ENCODE measurements at places on chromosomes 1 and 21. TPM values are rescaled to one million over a fixed set of nuclear protein-coding genes. Genes with fewer than 3 reads are reported as not detected.

SELP gene
- not detected for total RNA-seq

GBP7 gene
- not detected for total RNA-seq

FRRS1 gene
- total RNA-seq: 5.0 TPM

NUP210L gene
- total RNA-seq: 0.05 TPM

RGS4 gene
- 3.3 TPM for total RNA-seq

TMIGD3 gene
- total RNA-seq: not detected

AMY2A gene
- total RNA-seq: not detected

- no peak for DNase-seq
Observed at GRCh38 chr1:100045206-100045605, 75.4 kb downstream of the SLC35A3 start.

GRCh38 chr1:232176222-232176621 lies 453.7 kb downstream of the SIPA1L2 start:
- DNase-seq: no peak

DNA sequence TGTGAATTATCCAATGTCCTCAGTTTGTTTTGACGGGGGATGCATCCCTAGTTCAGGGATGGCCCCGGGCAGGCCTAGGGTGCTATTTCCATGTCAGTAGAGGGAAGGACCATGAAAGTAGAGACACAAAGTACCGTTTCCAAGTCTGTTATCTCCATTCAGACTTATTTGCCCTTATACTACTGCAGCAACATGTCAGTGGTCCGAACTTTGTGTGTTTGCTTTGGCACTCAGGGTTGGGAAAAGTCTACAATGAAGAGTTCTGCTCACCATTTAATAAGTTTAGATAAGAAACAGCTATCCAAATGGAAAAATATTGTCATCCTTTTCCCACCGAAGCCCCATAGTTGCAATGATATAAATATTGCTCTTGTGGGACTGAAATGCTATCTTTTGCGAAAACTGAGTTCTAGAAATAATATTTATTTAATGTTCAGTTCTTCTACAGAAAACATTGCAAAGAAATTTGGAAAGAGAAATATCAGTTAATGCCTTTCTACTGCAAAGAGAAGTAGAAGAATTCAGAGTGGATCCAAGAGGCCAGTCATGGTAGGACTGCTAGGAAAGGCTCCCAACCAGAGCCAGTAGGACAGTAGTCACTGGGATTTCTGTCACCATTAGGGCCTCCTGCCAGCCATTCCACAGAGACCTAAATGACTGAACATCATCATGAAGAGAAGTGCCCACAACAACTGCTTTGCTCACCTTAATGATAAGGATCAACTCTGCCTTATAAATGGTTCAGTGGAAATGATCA lies 11.5 kb upstream of the AGT start:
- no peak for DNase-seq

GRCh38 chr1:247060771-247061170 lies 17.8 kb downstream of the ZNF670 start:
- DNase-seq: no peak

DNA sequence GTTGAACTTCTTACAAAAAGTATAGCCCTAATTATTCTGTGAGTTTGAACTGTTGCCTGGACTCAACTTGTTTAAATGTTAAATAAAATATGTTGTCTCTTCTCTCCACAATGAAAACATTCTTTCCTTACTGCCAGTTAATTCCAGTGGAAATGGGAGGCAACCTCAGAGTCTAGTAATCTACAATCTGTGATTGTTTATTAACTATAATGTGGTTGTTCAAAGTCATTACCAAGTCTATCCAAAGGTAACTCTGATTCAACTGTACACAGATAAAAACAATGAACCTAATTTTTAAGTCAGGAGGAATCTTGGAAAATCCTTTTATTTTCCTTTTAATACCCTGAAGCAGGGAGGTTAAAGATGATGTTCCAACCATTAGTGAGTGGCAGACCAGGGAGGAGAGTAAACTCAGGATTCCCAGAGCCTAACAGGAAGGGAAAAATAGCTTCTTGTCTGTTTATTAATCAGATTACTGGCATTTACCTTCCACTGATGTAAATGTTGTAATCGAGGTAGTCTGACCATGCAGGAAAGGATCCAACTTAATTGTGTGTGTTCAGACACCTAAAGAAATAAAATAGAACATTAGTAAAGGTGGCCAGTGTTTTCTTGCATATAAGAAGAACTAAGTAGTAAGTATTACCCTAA lies 57.1 kb upstream of the TBX15 start:
- DNase-seq: peak; percentile 93

DNA sequence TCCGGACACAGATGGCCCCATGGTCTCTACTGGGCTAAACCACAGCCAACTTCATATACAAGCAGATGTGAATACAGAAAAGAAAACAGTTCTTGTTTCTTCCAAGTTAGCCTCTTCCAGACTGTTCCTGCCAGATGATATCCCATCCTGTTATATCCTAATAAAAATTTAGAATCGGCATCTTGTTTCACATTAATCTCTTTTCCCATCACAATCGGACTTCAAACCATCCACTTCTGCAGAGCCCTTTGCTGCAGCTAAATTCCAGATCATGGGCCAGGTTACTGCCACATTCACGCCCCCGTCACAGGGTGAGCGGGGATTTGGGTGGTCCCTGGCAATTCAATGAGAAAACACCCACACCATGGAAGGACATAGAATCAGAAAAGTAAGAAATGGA lies 57.2 kb downstream of the NPHP4 start:
- no peak for DNase-seq

DNA sequence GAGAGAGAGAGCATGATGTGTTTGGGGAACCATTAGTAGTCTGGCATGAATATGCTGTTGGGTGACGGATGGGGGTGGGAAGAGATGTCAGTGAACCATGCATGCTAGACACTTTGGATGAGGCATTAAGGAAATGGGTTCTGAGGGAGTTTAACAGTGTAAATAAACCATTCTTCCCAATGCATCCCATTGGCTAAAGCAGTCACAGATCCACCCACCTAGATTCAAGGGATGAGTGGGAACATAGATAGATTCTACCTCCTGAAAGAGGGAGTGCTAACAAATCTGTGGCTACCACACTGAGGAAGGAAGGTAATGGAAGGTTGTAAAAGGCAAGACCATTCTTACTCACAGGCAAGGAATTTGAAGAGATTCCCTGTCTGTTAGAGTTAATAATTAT lies 129.8 kb upstream of the CACNA1E start:
- peak; percentile 88 for DNase-seq

GRCh38 chr1:153058826-153059784 lies 1.8 kb upstream of the SPRR2A start:
- DNase-seq: peak; percentile 37

GRCh38 chr1:66156144-66156543 lies 363.4 kb downstream of the PDE4B start:
- no peak for DNase-seq

DNA sequence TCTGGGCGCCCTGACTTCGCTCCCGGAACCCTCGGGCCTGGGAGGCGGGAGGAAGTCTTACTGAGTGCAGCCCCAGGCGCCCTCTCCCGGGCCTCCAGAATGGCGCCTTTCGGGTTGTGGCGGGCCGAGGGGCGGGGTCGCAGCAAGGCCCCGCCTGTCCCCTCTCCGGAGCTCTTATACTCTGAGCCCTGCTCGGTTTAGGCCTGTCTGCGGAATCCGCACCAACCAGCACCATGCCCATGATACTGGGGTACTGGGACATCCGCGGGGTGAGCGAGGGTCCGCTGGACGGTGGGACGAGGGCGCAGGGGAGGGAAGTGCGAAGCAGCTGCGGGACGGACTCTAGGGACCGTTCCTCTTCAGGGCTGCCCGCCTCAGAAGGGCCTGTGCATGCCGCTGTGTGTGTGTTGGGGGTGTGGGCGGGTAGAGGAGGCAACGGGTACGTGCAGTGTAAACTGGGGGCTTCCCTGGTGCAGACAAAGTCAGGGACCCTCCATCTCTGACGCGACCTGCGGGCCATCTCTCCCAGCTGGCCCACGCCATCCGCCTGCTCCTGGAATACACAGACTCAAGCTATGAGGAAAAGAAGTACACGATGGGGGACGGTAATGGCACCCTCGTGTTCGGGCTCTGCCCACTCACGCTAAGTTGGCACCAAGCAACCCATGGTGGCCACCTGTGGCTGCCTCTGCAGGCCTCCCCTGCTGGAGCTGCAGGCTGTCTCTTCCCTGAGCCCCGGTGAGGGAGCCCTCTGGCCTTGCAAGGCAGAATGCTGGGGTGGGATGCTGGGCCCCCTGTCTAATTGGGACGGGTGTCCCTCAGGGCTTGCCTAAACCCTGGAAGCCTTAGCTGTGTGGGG lies at the start of gene GSTM1:
Gene GSTM1, plus strand, starts transcription at position 177 of the 859 bp plus-strand sequence. Its CDS starts 57 bp downstream, at position 234.
- no peak for DNase-seq

DNA sequence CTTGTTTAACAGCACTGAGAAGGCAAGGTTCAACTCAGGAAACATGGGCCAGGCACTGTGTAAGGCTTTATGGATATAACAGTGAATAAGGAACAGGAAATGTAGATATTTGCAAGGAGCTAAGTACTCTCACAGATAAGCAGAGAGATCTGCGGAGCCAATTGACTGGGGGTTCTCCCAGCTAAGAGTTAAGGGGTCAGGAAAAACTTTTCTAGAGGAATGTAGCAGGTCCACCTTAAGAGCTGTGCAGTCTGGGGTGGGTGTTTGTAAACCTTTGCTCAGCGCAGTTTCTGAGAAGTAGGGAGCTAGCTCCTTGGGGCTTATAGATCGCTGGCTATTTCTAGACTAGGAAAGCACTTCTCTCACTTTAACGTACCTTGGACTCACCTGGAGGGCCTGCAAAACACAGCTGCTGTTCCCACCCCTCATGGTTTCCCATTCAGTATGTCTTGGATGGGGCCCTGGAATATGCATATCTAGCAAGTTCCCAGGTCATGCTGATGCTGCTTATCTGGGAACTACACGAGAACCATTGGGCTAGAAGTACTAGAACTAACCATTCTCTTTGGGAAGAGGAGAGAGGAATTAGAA lies 51.7 kb downstream of the TLCD4 start:
- DNase-seq: no peak

DNA sequence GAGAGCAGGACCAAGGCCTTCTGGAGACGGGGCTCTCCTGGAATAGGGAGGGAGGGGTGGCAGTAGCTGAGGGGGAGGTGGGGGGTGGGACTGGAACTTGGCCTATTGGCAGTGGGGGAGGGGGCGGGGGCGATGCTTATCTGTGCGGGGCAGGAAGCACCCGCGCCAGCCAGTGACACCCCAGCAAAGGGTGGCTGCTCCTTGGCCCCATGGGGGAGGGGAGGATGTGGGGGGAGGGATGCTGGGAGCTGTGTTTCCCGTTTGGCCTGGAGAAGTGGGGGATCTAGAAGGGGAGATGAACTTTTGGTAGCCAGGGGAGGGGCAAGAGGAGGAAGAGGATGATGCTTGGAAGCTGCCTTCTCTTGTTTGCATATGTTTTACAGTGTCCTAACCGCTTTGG lies 11.0 kb downstream of the ZBTB7B start:
- DNase-seq: no peak

GRCh38 chr21:35220301-35220700 lies 171.2 kb upstream of the RUNX1 start:
- no peak for DNase-seq

DNA sequence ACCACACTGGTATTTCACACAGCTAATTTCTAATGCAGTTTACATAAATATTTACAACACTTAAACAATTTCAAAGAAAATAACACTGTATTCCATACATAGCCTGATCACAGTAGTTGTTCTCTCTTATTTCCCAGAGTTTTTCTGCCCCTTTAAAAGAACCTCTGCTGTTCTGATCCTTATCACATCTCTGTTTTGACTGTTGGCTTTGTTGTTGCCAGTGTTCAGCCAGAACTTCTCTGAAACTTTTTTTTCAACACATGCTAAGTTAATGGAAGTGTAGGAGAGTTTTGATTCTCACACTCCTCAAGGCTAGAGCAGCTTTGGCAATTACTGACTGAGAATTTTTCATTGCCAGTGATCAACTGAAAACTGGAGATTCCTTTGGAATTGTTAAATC lies 11.1 kb downstream of the SELE start:
- DNase-seq: no peak

DNA sequence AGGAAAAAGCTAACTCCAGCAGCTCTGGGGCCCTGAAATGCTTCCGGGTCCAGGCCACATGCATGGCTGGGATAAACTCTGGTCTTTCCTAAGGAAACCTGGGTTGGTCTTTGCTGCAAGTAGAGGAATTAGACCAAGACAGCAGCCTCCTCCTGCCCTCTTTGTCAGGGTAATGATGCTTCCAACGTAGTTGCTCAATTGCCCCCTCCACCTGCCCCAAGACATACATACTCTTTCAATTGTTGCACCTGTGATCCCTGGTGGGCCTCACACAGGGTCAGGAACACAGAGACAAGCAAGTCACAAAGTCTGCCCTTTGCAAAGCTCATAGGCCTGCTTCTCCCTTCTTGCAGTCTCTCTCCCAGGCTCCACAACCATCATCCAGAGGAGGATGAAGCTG lies 41.9 kb upstream of the GRIK3 start:
- DNase-seq: no peak

DNA sequence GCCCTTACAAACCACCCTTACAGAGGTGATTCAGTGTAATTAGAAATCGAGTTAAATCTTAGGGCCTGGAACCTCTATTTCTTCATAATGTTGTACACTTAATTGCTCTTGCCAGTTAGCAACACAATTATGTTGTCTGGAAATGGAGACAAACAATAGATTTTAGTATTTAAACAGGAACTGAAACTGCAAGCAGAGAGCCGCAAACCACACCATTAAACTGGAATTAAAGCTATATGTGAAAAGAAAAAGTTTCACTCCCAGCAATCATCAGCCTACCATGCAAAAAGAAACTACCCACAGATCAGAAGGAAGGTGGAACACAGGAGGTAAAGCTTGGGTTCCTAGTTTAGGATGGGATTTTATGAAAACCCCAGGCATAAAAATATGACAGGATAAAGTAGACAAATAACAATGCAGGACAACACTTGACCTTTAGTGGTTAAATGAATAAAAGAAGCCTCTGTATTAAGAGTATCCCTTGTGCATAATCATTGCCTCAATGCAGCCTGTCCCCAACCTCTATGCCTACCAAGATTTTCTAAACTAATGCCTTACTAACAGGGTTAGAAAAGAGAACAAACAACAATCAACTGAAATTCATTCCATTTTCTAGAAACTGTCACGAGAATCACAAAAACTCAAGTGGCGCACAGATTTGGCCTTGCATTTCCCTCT lies 304.3 kb upstream of the ESRRG start:
- DNase-seq: peak; percentile 89

DNA sequence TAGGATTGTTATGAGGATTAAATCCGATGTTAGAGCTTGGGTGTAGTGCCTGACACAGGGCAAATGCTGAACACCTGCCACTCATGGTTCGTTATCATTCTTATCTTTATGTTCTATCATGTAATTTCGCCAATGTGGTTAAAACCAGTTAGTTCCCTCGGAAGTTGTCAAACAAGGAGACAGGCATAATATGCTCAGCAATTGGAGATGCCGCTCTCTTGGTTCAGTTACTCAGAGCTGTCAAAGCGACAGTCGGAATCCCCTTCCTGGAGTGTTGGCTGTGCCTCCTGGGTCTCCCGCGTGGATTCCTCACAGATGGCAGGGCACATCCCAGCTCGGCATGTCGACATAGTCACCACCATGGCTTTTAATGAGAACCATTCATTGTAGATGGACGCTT lies 192.2 kb downstream of the ROR1 start:
- no peak for DNase-seq

DNA sequence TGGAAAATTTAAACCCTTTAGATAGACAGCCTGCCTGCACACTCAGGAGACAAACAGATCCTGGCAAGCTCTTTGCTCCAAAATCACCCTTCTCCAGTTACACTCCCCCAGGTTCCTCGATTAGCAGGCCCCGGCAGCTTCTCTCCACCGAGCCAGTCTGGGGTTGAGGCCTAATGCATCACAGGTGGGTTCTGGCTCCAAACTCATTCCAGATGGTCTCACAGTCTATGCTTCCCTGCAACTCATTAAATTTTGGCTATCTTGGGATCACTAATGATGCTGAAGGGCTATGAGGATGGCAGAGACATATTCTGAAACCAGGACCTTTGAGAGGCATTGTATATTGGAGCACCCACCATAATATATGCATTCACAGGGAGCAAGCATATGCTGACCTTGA lies 559.8 kb upstream of the USP24 start:
- DNase-seq: no peak
